Caco-2 (cell line): ENCODE measurements at places on chromosomes 16 and 17. TPM values are rescaled to one million over a fixed set of nuclear protein-coding genes. Genes with fewer than 3 reads are reported as not detected.

DNA sequence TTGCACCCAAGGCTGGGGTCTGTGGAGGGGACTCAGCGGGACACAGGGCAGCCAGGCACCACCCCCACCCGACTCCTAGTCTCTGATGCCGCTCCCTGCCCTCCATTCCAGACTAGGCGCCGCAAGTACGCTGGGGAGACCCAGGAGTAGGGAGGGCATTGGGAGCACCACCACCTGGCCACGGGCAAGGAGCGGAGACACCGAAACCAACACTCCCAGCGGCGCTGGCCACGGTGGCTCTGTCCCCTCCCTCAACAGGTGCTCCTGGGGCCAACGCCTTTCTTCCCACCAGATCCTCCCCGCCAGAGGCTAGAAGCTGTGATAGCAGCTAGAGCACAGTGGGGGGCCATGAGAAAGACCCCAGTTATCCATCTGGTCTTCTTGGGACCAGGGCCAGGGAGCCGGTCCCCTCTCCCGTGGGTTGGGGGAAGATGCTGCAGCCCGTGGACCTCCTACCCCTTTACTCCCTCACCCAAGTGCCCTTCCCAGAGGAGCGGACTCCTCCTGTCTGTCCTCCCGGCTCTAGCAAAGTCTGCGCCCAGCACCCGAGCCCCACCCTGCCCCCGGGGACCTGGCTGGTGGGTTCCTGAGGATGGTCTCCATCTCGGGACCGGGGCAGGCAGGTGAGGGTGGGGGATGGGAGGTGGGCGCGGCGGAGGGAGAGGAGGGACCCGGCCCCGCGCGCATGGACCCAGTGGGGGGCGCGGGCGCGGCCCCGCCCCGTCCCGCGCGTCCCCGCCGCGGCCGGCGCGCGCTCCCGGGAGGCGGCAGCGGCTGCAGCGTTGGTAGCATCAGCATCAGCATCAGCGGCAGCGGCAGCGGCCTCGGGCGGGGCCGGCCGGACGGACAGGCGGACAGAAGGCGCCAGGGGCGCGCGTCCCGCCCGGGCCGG lies at the start of gene SYNGR3:
SYNGR3 (plus strand) TSS at position 762 of the 892 bp plus-strand sequence. CDS start 133 bp downstream, outside the sequence.
- DNase-seq: no peak

DNA sequence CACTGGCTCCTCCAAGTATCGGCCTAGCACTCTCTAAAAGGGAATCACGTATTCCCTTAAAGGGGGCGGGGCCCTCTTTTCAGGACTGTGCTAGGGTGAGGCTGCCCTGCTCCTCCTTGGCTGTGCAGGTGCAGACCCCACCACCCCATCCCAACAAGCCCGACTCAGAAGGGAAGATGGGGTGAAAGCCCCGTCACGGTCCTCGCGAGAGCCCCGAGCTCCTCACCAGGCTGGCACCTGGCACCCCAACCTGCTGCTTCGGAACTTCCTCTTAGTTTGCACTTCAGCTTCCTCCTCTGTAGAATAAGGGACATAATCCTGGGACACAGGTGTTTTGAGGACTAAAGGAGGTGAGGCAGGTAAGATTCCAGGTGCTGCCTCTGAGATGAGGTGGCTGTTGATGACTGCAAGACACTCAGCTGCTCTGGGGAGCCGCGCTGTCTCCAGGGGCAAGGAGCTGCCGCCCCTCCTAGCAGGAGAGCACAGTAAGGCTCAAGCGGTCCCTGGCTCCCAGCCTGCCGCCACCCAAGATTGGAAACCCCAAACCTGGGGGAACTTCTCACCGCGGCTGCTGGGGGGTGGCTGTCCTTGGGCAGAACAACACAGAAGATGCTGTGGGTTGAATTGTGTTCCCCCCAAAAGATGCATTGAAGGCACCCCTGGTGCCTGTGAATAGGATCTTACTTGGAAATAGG lies 88.8 kb downstream of the MGAT5B start:
- no peak for DNase-seq

DNA sequence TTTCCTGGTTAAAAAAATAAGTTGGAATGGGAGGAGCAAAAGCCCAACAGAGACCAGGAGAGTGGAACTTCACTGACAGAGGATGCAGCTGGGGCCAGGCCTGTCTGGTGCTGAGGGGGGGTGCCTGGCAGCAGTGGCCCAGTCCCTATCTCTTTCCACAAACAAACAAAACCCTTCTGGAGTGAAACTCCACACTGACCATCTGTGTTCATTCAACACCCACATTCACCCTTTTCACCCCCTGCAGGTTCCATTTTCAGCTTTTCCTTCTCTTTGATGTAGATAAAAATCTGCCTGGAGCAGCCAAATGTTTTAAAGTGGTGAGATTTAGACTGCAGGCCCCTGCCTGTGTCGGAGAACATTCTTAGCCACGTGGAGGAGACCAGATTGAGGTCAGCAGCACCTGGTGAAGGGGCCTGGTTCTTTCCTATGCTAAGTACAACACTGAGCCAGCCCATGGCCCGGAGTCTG lies 161.4 kb upstream of the CDH11 start:
- no peak for DNase-seq

- no peak for DNase-seq
Measured at GRCh38 chr17:39171933-39172332, 6.0 kb upstream of the ARL5C start.

DNA sequence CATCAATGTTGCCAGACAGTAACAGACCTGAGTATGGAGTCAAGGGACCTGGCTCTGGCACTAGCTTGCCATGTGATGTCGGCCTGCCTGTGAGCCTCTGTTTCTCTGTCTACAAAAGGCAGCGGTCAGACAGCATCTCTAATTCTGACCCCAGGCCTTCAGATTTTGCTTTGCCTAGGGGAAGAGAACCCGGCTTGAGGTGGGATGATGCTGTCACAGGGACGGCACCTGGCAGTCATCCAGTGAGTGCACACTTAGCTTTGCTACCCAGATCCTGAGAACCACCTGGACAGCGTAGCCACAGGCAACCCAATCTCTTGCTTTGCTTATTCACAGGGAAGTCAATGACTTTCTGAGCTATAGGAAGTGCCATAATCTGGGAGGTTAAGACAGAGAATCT lies 135.2 kb upstream of the SALL1 start:
- no peak for DNase-seq

- DNase-seq: no peak
Measured at GRCh38 chr16:73553941-73554660, 506.2 kb upstream of the ZFHX3 start.

DNA sequence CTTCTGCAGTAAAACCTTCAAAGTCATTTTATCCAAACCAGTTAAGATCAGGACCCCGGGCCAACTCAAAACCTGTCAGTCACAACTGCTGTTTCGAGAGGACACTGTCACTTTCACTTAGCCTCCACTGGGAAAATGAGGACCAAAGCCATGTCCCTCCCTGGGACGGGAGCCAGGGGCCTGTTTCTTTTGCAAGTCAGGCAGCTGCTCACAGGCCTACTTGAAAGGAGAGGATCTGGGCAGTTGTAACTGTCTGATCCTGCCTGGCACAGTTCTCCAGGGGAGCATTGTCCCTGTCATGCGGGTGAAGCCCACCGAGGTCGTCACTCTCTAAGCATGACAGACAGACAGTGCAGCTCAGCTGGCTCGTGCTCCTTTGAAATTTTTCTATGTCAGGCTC lies 276.2 kb downstream of the NPIPA8 start:
- no peak for DNase-seq

DNA sequence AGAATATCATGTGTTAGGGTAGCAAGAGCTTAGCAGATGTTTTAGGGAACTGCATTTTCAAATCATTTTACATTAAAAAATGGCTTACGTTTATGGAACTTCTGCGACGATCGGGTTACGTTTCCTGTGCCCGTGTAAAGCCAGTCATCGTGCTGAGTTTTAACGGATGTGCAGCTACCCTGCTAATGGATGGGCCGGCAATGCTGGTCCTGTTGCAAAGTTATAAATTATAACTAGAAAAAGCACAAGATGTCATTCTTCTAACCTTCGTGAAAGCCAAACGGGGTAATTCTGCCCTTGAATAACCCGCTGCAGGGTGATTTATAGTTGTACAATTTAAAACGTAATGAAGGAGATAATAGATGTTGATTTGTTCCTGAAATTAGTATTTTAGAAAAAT lies 339.2 kb downstream of the WWOX start:
- DNase-seq: no peak

- no peak for DNase-seq
Measured at GRCh38 chr17:73910206-73910605, 266.0 kb upstream of the SDK2 start.

GRCh38 chr16:22421136-22421535 lies 46.7 kb upstream of the CDR2 start:
- DNase-seq: no peak

- peak; percentile 69 for DNase-seq
Measured at GRCh38 chr17:2723505-2723996, 12.0 kb upstream of the CLUH start.

DNA sequence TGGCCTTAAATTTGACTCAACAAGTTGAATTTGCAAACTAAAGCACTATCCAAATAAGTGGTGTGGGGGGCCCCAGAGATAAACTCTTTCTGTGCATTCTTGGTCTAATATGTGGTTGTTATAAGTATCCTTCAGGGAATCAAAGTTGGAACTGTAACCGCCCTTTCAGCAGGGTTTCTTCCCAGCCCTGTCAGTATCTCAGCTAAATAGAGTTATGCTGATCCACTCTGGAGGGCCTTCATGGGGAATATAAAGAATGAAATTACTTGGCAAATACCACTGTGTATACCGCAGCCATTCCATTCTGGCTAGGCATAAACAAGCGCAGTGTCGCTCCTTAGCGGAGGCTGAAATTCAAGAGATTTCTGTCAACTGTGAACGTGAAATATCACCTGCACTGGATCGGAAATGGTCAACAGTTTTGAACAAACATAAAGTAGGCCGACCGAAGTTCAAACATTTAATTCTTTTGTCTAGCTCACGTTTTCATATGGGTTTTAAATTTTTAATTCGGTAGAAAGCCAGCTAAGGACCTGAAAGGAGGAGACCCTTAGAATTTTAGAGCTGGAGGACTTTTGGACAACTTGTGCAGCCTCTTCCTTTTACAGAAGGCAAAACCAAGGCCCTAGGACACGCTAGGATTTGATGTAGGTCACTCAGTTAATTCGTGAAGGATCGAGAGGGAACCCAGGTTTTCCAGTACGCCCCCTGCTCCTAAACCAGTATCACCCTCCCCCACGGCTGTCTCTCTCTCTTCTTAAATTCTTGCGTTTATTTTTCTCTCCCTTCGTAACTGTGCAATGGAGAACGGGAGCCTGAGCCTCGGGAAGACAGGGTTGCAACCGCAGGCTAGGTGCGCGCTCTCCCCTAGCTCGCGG lies 74.7 kb downstream of the CHD9 start:
- no peak for DNase-seq

GRCh38 chr16:80982646-80983045 lies 24.0 kb downstream of the CMC2 start:
- DNase-seq: no peak

DNA sequence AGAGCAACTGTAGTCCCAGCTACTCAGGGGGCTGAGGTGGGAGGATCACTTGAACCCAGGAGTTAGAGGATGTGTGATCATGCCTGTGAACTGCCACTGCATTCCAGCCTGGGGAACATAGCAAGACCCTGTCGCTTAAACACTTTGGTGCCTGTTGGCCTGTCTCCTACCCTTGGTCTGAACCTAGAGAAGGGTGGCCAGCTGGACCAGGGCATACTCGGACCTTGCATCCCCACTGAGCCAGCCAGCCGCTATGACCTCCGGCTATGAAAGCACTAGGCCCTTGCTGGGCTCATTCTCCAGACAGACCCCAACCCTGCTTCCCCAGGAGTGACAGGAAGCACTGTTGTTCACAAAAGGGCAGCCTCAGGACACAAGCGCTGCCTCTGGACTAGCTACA lies 4.6 kb downstream of the IFT20 start:
- DNase-seq: no peak

- DNase-seq: peak; percentile 55
Measured at GRCh38 chr17:40499551-40500189, 1.8 kb downstream of the TNS4 start.

- no peak for DNase-seq
Measured at GRCh38 chr16:58614212-58614611, 15.4 kb downstream of the CNOT1 start.

- no peak for DNase-seq
Measured at GRCh38 chr16:64900019-64900418, 221.8 kb downstream of the CDH11 start.

GRCh38 chr17:29760279-29761039 lies 137.7 kb upstream of the CORO6 start:
- DNase-seq: no peak

GRCh38 chr17:10716218-10716617 lies 13.6 kb downstream of the TMEM220 start:
- no peak for DNase-seq

DNA sequence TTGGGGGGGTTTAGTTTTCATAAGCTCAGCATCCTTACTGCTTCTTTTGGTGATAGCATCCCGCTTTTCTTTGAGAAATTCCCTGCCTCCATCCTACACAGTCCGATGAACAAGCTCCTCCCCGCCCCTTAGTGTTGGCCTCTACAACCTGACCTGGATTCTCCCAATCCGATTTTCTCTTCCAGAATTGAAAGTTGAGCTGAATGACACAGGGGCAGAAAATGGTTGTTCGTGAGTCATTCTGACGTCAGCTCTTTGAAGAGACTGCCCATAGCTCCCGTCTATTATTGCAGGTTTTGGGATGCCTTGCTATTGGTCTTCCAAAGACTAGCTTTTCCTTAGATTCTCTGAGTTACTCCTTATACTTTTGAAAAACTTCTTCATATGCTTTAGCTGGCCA lies 279.7 kb downstream of the SLC39A11 start:
- DNase-seq: no peak

- DNase-seq: no peak
Measured at GRCh38 chr17:48769009-48769675, 40.6 kb upstream of the HOXB13 start.

Gene ITGAD
- total RNA-seq: not detected in 2 replicates

Gene SLC35G6
- not detected in 2 replicates for total RNA-seq

Gene C17orf78
- total RNA-seq: not detected in 2 replicates

Gene ABCA3
- total RNA-seq: 14.6 and 16.1 TPM in 2 replicates

Gene SLC6A4
- total RNA-seq: 15.0 and 20.6 TPM in 2 replicates

Gene TP53TG3B
- not detected in 2 replicates for total RNA-seq

Gene WFIKKN1
- 0.39 and 0.54 TPM in 2 replicates for total RNA-seq

Gene ZKSCAN2
- total RNA-seq: 10.5 and 11.1 TPM in 2 replicates

Gene KDM6B
- 27.4 and 27.9 TPM in 2 replicates for total RNA-seq

Gene CLUH
- total RNA-seq: 161 and 164 TPM in 2 replicates
